ENCODE measurements at places on chromosomes 11 and 22.

- no peak for DNase-seq
Measured at GRCh38 chr11:12721816-12722604, 47.8 kb downstream of the TEAD1 start.

- DNase-seq = no peak
Measured at GRCh38 chr11:112993808-112994207, 32.6 kb downstream of the NCAM1 start.

GRCh38 chr22:38087855-38088254, 3.9 kb upstream of the SLC16A8 start:
- DNase-seq = no peak

DNA sequence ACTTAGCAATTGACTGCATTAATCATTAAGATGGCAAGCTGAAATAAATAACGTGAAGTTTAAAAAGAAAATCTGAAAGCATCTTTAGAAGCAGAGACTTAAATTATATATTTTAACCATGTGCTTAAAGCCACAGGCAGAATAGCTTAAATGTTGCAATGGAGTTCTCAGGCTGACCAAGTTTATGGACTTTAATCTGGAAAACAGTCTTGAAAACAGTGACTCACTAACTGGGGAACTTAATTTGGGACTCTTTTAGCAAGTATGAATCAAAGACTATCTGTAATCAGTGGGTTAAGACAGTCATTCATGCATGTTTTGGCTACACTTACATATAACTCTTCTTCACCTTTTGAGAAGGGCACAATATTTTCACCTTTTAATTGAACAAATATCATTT, 12.6 kb upstream of the GLYATL1 start:
- no peak for DNase-seq

- DNase-seq = no peak
Measured at GRCh38 chr22:27775087-27775698, 26.4 kb downstream of the MN1 start.

DNA sequence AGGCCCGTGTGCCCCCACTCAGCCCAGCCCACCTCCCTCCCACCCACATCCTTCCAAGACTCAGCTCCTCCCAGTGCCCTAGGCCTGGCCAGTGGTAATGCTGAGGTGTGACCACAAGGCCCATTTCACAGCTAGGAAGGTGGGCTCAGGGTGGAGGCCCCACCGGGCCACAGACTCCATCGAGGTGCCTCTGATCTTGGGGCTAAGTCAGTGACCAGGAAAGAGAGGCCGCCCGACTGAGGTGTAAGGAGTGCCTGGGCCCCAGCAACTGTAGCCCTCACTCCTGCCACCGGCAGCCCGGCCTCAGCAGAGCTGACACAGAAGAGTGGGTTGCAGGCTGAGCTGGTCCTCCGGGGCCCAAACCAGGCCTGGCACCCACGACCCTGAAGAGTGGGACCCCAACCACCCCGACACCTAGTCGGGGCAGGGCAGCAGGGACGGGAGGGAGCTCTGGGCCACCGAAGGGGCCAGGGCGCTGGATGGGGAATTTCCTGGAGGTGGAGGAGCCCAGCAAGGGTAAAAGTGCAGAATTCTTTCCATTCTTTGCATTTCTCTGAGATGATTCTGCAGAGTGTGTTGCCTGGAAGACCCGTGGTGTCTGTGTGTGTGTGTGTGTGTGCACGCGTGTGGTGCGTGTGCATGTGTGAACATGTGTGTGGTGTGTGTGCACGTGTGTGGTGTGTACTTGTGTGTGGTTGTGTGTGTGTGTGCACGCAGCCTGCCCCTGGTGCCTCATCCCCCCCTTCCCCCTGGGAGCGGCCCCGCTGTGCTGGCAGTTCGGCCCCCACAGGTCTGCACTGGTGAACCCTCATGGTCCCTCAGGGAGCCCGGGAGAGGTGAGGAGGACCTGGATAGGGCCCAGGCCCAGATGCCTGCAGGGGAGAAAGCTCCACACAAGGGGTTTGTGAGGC, 8.3 kb upstream of the PIM3 start:
- DNase-seq = no peak

- no peak for DNase-seq
Measured at GRCh38 chr22:47280301-47280700, 517.9 kb downstream of the TBC1D22A start.

DNA sequence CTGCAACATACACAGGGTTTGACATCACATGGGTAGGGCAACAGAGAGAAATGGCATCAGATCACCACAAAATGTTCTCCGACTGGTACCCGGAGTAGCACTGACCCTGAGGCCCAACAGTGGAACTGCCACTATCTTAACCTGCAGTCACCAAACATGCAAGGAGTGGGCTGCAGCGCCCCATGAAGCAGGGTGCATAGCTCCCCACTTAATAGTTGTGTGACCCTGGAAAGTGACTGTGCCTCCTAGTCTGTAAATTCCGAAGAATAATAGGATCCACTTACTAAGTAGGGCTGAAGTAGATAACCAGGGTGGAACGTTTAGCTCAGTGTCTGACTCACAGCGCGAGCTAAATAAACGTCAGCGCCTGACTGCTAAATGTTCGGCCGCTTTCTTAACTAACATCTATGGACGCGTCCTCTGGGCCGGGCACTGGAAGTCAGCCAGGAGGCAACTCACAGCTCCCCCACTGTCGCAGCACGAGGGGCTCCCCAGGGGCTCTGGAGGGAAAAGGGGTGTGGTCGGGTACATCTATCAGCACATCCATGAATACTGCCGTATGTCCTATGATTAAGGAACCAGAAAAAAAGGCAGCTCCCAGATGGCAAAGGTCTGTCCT, 777 bp downstream of the LTO1 start:
- DNase-seq = no peak

- no peak for DNase-seq
Measured at GRCh38 chr22:47010211-47010610, 247.8 kb downstream of the TBC1D22A start.

- peak; percentile 75 for DNase-seq
Measured at GRCh38 chr11:95705485-95706124, 84.0 kb downstream of the FAM76B start.

DNA sequence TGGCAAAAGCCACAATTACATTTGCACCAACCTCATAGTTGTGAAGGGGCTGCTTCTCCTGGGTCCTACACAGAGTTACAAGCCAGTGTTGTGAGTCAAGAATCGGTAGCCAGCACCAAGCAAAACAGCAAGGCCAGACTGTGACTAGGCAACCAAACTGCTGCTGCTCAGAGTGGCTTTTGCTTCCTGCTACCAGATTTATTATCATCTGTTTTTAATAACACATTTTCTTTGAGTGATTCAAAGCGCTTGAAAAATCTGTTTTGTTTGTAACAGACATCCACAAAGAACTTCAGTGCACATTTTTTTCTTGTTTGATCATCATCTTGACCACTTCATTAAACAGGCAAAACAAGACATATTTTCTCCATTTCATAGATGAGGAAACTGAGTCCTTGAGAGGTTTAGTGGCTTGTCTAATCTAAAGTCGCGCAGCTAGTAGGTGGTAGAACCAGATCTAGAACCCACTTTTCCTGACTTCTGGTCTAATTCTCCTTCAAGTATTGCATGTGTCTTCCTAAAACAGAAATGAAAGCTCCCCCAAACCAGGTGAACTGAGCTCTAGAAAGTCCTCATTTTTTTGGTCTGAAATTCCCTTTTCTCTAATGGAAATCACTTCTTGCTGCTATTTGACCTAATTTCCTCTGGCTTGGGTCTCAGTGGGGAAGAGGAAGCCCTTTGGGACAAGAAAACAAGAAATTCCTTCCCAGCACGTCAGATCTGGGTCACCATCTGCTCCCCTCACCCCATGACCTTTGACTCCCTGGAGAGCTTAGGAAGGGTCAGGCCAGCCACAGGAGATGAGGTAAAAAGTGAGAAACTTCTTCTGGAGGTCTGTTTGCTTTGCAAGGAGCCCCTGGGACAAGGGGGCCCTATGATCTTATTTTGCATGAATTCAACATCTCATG, 39.9 kb downstream of the CWC15 start:
- no peak for DNase-seq

DNA sequence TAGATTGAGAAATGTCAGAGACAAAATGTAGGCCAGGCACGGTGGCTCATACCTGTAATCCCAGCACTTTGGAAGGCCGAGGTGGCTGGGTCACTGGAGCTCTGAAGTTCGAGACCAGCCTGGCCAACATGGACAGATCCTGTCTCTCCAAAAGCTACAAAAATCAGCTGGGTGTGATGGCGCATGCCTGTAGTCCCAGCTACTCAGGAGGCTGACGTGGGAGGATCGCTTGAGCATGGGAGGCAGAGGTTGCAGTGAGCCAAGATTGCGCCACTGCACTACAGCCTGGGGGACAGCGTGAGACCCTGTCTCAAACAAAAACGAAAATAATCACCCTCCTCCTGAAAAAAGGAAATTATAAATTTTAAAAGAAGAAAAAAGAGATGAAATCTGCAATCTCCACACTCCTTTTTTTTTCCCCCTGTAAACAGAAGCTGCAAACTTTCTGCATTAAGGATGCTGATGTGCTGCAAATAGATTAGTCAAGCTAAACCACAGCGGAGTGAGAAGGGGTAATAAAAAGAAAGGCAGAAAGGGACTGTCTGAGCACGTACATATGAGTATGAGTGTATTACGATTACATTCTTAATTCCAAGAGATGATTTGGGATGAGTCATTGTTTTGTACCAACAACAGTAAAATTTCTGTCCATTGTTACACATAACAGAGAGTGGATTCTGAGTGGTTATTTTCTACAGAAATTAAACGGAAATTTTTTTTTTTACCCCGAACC, 87.3 kb downstream of the SIK3 start:
- no peak for DNase-seq

DNA sequence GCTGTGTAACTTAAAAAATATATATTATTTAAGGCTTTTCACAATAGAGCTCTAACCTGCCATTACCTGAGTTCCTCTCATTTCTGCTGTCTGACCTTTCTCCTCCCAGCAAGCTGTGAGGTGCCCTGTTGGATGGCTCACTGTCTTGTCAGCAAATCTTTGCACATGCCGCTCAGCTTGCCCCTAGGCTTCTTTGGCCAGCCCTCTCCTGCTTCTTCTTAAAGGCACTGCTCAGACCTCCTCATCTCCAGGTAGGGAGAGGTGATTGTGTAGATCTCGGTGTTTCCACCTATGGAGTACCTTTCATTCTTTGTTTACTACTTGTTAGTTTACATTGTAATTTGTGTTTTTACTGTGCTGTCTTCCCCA, 96.5 kb downstream of the EXT2 start:
- DNase-seq = no peak

DNA sequence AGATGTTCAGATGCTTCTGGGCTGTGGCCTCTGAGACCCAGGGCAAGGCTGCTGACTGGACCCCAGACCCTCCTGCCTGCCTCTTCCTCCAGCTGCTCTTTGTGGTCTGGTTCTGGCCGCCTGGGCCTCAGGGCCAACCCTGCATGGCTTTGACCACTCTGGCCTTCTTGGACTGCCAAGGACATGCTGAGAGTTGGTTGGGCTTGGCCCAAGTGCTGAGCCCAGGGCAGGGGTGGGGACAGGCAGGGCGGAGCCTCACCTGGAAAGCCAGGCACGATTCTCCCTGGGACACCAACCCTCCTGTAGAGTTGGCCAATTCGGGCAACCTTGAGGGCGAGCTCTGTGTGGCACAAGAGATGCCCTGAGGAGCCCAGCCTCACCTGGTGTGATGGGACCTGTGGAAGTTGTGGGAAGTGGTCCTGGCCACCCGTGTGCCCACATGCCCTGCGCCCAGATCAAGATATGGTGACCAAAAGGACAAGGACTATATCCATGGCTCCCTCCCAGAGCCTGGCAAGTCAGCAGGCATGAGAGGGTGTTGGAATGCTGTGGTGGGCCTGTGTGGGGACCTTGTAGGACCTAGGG, 11.6 kb downstream of the TANGO2 start:
- DNase-seq = no peak

DNA sequence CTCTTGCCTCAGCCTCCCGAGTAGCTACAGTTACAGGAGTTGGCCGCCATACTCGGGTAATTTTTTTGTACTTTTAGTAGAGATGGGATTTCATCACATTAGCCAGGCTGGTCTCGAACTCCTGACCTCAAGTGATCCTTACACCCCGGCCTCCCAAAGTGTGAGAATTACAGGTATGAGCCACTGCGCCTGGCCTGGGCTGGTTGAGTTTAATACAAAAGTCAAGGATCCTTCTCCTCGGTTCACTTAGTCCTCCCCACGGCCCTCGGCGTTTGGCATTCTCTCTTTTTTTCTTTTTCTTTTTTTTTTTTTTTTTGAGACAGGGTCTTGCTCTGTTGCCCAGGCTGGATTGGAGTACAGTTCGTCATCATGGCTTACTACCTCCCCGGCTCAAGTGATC, 33.0 kb downstream of the MCHR1 start:
- no peak for DNase-seq

GRCh38 chr22:46275455-46276122, 7.8 kb downstream of the TTC38 start:
- DNase-seq = no peak

DNA sequence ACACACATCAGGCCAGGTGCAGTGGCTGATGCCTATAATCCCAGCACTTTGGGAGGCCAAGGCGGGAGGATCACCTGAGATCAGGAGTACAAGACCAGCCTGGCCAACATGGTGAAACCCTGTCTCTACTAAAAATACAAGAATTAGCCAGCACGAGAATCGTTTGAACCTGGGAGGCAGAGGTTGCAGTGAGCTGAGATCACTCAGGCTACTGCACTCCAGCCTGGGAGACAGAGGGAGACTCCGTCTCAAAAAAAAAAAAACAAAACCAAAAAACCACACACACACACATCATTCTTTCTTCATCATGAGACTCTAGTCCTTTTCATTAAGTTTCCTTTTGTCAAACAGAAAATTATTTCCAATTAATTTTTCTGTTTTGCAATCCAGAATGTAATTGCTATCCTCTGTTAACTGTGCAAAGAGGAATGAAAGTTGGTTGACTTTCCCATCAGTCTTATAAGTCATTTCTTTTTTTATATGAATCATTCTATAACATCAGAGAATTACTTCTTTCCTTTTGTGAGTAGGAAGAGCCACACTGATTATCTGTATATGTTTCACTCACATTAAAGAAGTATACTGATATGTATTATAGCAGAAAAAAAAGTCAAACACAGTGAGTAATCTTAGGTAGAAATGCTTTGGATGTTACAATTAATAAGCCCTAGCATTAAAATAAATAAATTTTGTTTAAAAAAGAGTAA, 52.2 kb downstream of the HORMAD2 start:
- no peak for DNase-seq

GRCh38 chr11:32232516-32232915, 141.6 kb downstream of the RCN1 start:
- DNase-seq = no peak

DNA sequence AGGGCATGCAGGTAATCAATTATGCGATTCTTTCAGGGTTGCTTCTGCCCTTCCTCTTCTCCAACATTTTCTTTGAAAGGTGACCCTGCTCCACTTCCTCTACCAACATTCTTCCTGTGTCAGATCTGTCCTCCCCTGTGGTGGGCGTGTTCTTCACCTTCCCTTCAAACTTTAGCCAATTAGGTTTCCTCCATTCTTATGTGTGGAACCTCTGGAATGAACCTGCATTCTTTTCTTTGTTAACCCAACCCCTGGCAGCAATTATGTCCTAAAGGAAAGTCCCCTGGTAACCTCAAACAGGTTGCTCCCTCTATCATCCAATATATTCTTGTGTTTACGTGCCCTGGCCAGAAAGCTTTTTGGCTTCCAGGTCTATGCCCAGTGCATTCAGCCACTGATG, 22.4 kb downstream of the KIRREL3 start:
- no peak for DNase-seq

GRCh38 chr11:1510928-1511327, 24.3 kb upstream of the MOB2 start:
- DNase-seq = no peak

- DNase-seq = no peak
Measured at GRCh38 chr11:78552881-78553280, 21.8 kb downstream of the NARS2 start.

Data from activated CD8-positive, alpha-beta memory T cell treated with anti-CD3 and anti-CD28 coated beads for 4 hours (primary cell).